ENCODE measurements at places on chromosomes 16 and 17.

GRCh38 chr17:61002316-61002736 is 324.7 kb downstream of the BCAS3 start:
- no peak for DNase-seq

- no peak for DNase-seq
Observed at GRCh38 chr17:27524594-27524993, 68.3 kb downstream of the KSR1 start.

DNA sequence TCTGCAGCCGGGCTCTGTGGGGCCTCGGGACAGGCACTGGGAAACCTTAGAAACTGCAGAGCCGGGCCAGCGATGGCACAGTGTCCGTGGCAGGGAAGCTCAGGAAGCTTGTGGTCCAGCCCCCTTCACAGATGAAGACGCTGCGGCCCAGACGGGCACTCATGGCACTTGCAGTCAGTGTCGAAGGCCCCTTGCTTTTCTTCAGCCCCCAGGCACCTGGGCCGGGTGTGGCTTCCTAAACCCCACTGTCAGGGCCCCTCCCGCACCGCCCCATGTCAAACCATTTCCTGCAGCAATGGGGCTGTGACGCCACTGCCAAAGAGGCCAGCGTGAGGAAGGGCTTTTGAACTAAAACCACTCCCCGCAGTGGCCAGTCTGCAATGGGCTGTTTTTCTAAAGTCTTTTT is 164.0 kb downstream of the LAT start:
- DNase-seq = no peak

- no peak for DNase-seq
Observed at GRCh38 chr17:70934231-70934630, 764.9 kb downstream of the KCNJ2 start.

DNA sequence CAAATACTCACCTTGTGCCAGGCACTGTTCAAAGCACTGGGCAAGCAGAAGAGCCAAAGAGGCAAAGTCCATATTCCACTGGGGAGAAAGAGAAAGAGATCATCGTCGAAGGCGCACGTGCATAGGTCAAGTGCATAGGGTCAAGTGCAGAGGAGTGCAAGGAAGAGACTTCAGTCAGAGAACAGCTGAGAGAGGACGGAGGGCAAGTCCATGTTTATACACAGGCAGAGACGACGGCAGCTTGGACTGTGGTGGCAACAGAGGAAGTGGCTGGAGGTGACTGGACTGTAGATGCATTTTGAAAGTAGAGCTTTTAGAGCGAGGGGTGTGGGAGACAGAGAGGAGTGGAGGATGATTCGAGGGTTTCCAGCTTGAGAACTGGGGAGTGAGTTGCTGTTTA is 74.7 kb upstream of the SDK2 start:
- no peak for DNase-seq

GRCh38 chr17:73750975-73751374 is 106.7 kb upstream of the SDK2 start:
- DNase-seq = no peak
